ENCODE measurements at places on chromosomes 4 and X. TPM values are rescaled to one million over a fixed set of nuclear protein-coding genes. Genes with fewer than 3 reads are reported as not detected.

Gene EPGN
- total RNA-seq, result not detected

Gene DDX60
- 17.1 TPM for total RNA-seq

Gene PAGE1
- total RNA-seq, result not detected

Gene VSIG1
- not detected for total RNA-seq

Gene MAGEA12
- not detected for total RNA-seq

Gene NAA11
- total RNA-seq, result not detected

Gene CYP2U1
- total RNA-seq, result 7.2 TPM

Gene GPR34
- 12.1 TPM for total RNA-seq

Gene PPBP
- total RNA-seq, result 1.5 TPM

Gene ADAMTS3
- 5.3 TPM for total RNA-seq

Data from thyroid gland (tissue), 4 donors.